Renal cortex interstitium (tissue), 15 donors: ENCODE measurements at places on chromosomes 16 and 17. TPM values are rescaled to one million over a fixed set of nuclear protein-coding genes. Genes with fewer than 3 reads are reported as not detected.

GRCh38 chr16:324451-325334, 27.8 kb downstream of the AXIN1 start:
- no peak for DNase-seq

- DNase-seq, result no peak
These were observed 23.1 kb upstream of the OSGIN1 start for GRCh38 chr16:83929811-83930555.

The PTGES3L gene
- polyA plus RNA-seq, result 3.2 TPM

The CD300H gene
- polyA plus RNA-seq, result not detected

GRCh38 chr17:3897731-3898130, 4.9 kb upstream of the CAMKK1 start:
- no peak for DNase-seq

- DNase-seq, result no peak
These were observed 9.6 kb downstream of the MARVELD3 start for GRCh38 chr16:71635632-71636031.

GRCh38 chr16:48052731-48053417, 102.9 kb downstream of the ABCC12 start:
- no peak for DNase-seq

DNA sequence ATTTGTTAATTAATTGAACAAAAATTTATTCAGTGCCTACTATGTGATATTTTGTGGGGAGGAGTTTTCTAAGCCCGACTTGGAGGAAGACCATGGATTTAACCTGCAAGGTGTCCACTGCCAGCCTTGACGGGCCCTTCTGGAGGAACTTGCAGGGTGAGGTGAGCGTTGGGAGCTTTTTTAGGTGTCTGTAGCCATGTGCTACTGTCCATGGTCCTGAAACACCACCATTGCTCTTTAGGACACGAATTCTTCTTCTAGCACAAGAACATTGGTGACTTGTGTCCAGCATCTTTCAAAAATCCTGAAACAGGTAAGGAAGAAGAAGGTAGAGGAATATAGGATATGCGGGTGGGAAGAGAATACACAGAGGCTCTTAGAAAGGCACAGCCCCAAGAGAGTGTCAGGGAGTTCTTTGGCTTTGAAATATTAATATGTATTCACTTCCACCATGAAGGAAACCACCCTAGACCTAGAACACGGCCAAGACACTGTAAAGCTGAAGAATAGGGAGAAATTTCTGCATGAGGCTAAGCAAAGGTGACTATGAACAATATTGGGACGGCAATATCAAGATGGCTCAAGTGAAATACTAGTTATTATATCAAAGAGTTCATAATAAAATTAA, 27.9 kb upstream of the OR4D1 start:
- DNase-seq, result peak; percentile 71

- DNase-seq, result no peak
These were observed 8.1 kb downstream of the LDAF1 start for GRCh38 chr16:21166561-21166961.

DNA sequence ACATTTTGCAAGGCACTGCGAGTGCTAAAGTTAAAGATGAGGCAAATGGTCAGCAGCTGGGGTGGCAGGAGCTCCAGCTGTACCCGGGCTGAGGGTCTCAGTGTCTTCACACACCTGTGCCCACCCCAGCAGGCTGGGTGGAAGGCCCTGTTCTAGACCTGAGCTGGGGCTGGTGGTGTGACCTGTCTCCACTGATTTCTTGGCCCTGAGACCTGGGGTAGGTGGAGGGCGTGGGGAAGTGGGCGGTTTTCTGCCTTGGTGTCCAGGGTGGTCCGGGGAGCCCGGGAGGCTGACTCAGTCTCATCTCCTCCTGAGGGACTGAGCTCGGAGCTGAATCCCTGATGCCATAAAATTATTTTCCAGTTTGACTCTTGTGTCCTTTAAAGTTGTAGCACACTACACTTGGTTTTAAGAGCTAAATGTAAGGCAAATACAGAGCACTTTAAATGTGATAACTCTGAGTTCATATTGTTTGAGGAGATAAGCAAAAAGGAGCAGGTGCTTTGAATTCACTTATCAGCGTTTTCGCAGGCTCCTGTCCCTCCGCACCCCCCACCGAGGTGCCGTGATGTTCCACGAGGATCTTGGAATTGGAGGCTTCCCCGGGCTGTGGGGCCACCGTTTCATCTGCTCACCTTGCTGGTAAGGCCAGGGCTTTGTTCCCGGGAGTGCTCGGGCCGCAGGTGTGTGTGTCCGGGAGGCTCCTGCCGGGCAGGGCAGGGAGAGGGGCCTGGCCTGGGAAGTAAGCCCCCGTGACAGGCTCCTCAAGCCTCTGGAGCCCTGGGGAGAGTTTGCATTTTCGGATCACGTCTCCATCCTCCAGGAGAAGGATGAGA, 117.0 kb downstream of the AATF start:
- DNase-seq, result no peak
